GM12865 (cell line): ENCODE measurements at places on chromosomes 5 and 9.

DNA sequence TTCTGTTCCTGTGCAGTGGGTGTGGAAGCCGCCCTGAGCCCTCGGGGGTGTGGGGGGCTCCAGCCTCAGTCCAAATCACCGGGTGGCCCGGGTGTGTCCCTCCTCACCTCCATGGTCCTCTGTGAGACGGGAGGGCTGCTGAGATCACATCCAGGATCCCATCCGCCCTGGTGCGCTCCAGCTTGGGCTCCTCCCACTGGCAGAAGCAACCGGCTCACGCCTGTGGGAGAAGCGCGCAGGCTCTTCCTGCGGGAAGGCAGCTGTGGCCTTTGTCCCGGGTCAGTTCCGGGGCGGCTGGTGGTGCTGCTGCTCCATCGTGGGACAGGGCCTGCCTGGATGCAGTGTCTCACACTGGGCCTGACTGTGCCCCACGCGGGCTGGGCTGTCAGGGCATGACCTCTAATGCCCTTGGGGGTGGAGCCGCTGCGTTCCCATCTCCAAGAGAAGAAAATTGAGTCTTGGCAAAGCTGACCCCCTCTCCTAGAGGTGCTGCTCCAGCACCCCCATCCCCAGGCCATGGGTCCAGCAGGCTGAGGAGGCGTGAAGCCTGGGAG lies 18.5 kb downstream of the OLFM1 start:
- DNase-seq, result no peak

DNA sequence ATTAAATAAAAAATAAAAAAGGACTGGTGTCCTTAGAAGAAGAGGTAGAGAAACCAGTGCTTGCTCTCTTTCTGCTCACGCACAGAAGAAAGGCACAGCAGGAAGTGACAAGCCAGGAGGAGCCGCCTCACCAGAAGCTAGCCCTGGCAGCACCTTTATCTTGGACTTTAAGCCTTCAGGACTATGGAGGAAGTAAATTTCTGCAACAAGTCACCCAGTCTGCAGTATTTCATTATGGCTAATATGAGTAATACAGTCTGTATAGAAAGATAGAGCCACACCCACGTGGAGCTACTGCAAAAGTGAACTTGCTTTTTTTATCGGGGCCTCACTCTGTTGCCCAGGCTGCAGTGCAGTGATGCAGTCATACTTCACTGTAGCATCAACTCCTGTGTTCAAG lies 68.4 kb downstream of the PDZD2 start:
- no peak for DNase-seq

DNA sequence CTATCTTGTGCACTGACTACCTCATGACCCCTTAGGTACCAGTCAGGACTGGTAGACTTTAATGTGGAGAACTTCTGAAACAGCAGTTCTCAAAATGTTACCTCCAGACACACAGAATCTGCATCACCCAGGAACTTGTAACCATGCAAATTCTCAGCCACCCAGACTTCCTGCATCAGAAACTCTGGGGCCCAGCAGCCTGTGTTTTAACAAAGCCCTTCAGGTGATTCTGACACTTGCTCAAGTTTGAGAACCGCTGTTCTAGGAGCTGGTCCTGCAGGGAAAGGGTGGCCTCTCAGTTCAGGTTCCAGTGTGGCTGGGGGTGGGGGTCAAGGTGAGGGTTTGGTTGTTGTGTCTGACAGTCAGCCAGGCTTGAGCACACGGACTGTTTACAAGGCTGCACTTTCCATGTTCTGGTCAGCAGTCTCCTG lies 28.4 kb downstream of the ZFP62 start:
- peak; percentile 86 for DNase-seq

DNA sequence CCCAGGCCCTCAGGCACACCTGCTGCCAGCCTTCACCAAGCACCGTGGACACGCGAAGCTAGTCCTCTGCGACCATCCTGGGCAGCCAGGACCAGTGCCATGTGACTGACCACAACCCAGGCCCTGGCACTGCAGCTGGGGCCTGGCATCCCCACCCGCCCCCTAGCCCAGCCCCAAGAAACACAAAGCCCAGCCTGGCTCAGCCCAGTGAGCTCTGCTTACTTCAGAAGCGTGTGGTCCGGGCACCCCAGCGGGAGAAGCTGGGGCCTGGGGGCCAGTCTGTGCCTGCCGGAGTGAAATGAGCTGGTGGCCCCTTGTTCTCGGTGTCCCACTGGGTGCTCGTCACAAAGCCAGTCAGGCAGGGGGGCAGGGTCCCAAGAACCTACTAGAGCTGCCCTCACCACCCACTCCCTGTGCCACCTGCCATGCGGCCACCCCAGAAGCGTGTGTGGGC lies 87.9 kb downstream of the KCNT1 start:
- no peak for DNase-seq

GRCh38 chr5:121987052-121987684 lies 25.4 kb downstream of the SRFBP1 start:
- DNase-seq, result no peak

GRCh38 chr5:36662291-36662851 lies 56.0 kb downstream of the SLC1A3 start:
- no peak for DNase-seq

DNA sequence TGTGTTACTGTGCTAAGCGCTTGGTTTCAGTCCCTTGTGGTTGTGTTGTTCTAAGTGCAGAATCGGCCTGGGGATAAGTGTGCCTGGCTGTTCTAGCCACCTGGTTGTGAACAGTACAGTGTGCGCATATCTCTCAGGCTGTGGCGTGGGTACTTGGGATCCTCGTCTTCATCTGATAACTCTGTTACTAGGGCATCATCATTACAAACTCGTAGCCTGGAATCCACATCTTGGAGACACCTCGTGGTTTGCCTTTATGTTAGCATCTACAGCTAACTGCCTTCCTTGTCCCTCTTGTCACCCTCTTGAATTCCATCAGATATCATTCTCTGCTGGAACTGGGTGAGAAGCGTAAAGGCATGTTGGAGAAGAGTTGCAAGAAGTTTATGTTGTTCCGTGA lies 41.5 kb downstream of the SPTAN1 start:
- DNase-seq, result no peak

DNA sequence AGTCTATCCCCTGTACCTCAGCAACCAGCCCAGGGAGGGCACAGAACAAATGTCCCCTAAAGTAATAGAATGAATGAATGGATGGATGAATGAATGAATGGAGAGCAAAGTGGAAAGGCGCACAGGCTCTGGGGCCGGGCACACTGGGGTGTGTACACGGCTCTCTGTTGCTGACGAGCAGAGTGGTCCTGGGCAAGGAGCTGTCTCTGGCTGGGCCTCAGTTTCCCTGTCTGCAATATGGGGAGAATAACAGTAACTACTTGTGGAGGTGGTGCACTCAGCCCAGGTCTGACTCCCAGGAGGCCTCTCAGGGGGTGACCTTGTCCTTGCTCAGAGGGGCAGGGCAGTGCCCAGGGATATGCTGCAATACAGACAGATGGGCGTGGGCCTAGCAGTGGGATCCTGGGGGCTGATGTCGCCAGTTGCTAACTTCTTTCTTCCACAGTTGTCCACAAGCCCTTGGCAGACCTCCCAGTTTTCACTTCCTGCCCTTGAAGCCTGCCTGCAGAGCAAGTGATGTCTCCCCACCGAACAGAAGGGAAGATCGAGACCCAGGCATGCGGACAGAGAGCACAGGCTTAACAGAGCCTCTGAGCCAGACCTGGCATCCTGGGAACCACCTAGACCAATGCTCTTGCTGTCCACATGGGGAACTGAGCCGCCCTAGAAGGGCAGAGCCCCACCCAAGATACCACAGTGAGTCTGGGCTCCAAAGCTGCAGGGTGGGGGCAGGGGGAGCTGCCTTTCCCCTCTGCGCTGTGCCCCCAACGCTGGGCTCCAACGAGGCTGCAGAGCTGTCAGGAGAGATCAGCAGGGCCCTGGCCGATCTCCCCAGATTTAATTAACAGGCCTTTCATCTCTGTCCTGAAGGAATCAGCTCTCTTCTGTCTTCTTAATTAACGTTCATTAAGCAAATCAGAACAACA lies 13.6 kb upstream of the LAMC3 start:
- DNase-seq, result peak; percentile 12

DNA sequence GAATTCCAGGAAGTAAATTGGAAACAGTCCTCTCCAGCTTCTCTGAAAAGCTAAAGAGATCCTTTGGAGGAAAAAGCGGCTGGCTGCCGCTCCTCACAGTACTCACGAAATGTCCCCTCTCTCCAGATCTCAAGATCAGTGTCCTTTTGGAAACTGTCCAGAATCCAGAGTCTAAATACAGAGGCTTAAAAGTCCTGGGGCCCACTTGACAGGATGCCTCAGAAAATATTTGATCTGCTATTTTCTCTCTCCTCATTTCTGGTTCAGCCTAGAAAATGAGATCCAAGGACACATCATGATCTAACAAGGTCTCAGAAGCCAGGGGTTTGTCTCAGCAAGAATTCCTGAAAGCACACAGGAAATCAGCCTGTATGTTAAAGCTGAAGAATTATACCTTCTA lies 7.2 kb downstream of the C1QTNF2 start:
- no peak for DNase-seq

DNA sequence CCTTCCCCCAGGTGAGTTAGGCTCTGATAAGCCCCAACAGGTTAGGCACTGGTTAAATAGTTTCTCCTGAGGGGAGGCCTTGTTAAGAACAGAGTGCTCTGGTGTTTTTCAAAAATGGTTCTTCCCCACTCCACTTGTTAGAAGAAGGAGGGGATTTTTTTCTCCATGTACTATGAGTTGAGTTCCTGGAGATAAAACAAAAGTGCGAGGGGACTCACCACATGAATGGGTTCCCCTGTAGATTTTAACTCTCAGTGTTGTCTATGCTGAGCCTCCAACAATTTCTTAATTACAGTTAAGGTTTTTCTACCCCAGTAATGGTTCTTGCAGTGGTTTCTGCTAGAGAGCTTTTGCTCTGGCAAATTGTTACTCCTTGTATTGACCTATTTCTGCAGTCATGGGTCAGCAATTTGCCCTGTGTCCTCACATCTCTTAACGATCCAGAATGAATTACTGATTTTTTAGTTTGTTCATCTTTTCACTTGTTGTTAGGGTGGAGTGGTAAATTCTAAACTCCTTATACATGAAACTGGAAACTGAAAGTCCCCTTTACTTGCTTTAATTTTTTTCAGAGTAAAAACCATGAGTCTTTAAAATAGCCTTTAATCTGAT lies 44.4 kb downstream of the SCAMP1 start:
- peak; percentile 30 for DNase-seq

- DNase-seq, result no peak
Observed at GRCh38 chr5:166045961-166046360, 2245.5 kb upstream of the WWC1 start.

DNA sequence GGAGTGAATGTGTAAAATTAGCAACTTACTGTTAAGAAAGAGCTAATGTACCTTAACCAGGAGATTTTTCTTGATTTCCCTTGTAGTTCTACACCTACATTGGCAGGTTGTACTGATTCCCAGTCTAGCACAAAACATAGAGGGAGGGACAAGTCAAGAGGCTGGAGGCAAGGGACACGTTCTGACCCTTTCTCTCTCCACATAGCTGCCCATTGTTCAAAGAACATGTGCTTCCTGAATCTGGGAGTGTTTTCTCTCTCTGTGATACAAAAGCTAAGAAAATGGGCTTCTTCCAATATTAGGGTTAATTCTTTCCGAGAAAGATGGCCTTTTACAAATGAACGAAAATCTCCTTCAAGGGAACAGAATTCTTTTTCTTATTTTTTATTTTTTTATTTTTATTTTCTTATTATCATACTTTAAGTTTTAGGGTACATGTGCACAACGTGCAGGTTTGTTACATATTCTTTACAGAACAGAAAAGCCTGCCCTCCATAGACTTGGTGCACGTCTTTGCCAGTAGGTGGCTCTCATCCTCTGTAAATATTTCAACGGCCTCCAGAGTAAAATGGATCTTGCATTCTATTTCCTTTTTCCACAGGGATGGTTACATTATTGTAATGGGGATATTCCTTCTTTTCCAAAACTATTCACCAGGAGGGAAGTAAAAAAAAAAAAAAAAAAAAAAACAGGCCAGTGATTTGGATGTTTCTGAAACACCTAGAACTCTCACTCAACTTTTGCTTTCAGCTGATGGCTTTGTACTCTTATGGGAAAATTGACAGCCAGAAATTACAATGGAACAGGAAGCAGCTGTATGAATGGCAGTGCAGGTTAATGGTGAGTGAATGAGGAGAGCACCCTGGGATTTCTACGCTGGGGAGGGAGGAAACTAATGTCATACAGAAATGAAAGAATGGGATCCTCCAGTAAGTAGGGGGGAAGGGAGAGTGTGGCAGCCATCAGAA lies 13.1 kb upstream of the IFNA5 start:
- DNase-seq, result peak; percentile 57

- DNase-seq, result no peak
Observed at GRCh38 chr9:127875306-127875966, 2.0 kb downstream of the AK1 start.

GRCh38 chr5:16493261-16493660 lies 27.7 kb upstream of the ZNF622 start:
- DNase-seq, result no peak

DNA sequence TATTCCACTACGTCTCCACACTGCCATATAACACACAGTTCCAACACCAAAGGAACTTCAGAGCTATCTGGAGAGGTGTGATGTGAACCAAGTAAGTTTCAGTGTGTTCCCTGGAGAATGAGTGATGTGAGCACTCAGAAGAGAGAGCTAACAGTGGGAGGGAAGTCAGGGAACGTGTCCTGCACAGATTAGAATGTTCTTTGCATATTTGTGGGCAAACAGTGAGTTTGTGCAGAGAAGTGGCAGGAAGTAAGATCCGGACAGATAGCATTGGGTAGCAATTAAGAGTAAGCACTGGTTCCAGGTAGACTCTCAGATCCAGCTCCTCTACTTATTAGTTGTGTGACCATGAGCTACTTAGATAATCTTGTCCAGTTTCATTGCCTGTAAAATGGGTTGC lies 206.4 kb downstream of the PDZD2 start:
- no peak for DNase-seq

GRCh38 chr5:116494784-116495450 lies 79.7 kb downstream of the SEMA6A start:
- DNase-seq, result no peak

GRCh38 chr5:116456036-116456435 lies 118.6 kb downstream of the SEMA6A start:
- no peak for DNase-seq

GRCh38 chr5:156402387-156402921 lies 75.5 kb downstream of the SGCD start:
- peak; percentile 94 for DNase-seq

- no peak for DNase-seq
Observed at GRCh38 chr5:149598966-149599365, 17.7 kb downstream of the ARHGEF37 start.

DNA sequence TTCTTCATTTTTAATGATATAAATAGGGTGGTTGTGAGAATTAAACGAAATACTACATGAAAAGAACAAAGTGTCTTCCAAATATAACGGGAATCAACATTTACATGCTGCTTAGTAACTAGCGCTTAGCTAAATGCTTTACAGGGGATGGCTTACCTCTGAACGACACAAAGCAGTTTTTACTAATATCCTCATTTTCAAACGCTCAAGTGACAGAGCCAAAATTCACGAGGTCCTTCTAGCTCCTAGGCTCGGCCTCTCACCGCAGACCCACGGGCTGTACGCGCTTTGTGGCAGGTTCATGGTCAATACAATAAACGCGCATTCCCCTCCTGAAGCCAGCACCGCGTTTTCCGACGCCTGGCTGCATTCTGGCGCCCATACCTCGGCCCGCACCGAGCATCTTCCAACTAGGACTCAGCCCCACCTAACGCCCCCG lies 442 bp downstream of the ZNF510 start:
- no peak for DNase-seq

GRCh38 chr5:139065306-139065705 lies 132.9 kb downstream of the SIL1 start:
- DNase-seq, result no peak

- DNase-seq, result peak; percentile 64
Observed at GRCh38 chr5:126969548-126969947, 60.8 kb downstream of the MARCHF3 start.
